ENCODE measurements at places on chromosomes 13 and 19.

GRCh38 chr19:56177564-56178243 lies 1.9 kb downstream of the GALP start:
- DNase-seq = no peak

GRCh38 chr13:47120282-47120681 lies 223.4 kb upstream of the HTR2A start:
- DNase-seq = no peak

DNA sequence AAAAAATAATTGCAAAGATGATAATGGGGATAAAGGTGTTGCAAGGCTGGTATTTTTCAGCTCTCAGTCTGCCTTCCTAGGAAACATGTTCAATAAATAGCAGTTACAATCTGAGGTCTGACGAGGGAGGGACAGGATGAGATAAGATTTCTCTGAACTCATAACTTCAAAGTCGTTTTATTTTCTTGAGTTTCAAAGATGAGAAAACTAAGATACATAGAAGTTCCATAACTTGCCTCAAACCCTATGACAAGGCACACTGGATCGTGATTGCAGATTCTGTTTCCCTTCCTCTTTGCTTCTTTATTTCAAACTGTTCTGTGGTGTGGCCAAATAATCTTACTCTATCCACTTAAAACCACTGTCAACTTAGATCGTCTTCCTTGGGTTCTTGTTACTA lies 327.2 kb downstream of the GPC5 start:
- no peak for DNase-seq

GRCh38 chr13:110652764-110653163 lies 37.4 kb downstream of the NAXD start:
- DNase-seq = no peak

- DNase-seq = no peak
Observed at GRCh38 chr19:29686285-29686805, 21.1 kb downstream of the PLEKHF1 start.

GRCh38 chr13:113616281-113616906 lies 31.8 kb downstream of the TFDP1 start:
- no peak for DNase-seq

DNA sequence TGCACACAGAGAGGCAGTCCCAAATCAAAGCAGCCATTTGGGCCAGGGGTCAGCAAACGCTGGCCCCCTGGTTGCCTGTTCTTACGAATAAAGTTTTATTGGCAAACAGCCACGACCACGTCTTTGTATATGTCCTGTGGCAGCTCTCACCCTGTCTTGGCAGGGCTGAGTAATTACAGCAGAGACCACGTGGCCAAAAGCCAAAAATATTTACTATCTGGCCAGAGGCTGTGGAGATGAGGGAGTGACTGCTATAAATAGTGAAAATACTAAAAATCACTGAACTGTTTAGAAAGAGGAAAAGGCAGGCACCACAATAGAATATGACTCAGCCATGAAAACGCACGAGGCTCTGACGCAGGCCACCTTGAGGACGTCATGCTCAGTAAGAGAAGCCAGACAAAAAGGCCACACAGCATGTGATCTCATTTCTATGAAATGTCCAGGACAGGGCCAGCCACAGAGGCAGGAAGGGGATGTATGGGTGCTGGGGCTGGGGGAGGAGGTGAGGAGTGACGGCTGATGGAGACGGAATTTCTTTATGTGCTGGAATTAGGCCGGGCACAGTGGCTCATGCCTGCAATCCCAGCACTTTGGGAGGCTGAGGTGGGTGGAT lies 29.4 kb downstream of the SMIM24 start:
- no peak for DNase-seq

- DNase-seq = no peak
Observed at GRCh38 chr19:5246554-5247155, 94.0 kb downstream of the PTPRS start.

GRCh38 chr19:31275068-31275334 lies 74.2 kb downstream of the TSHZ3 start:
- no peak for DNase-seq

GRCh38 chr19:30780032-30780431 lies 407.8 kb downstream of the ZNF536 start:
- DNase-seq = no peak

- no peak for DNase-seq
Observed at GRCh38 chr19:7000333-7000732, 20.9 kb downstream of the MBD3L2B start.

DNA sequence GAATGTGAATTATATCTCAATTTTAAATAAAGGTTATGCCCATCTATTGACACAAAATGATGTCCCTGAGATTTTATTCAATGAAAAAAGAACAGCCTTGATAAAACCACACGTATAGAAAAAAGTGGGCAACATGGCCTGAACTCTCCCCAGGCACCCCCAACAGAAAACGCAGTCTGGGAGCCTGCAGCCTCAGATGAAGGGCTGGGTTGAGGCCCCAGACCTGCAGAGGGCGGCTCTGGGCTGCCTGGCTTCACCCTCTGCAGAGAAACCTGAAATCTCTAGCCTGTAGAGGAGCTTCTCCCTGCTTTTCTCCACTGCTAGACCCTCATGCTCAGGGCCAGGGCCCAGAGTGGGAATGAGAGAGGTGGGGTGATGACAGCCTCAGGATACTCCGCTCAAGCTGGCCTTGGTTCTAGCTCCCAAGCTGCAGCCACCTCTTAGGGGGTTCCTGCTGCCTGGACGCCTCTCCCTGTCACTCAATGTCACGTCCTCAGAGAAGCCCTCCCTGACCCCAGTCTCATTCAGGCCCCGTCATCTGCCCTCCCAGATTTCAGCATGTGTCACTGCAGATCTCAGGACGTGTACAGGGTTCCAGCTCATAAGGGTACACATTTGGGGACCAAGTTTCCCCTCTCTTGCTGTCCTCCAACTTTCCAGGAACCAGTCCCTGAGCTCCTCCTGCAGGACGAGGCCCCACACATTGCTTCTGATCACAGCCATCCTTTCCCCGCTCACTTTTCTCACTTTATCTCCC lies 1.8 kb downstream of the MBD3 start:
- no peak for DNase-seq

DNA sequence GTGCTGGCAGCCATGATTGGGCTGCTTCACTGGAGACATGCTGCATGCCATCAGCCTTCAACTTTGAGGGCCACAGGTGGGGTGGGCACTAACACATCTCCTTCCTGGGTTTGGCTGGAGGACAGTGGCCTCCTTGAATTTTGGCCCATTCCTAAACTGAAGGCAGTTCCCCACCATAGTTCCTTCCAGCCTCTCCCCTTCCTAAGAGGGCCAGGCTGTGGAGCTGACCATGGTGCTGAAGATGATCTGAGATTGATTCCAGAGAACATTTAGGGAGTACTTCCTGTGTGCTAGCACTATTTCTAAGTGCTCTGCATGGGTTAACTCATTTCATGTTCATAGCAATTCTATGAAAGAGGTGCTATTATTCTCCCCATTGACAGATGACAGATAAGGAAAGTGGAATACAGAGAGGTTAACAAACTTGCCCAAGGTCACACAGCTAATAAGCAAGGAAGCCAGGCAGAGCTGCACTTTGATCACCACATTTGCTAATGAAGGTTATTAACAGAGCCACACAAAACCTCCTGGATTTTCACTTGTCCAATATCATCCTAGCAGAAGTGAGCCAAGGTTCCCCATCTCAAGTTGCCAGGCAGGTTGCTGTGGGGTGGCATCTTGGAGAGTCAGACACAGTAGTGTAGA lies 175.3 kb downstream of the ZIC5 start:
- DNase-seq = no peak

DNA sequence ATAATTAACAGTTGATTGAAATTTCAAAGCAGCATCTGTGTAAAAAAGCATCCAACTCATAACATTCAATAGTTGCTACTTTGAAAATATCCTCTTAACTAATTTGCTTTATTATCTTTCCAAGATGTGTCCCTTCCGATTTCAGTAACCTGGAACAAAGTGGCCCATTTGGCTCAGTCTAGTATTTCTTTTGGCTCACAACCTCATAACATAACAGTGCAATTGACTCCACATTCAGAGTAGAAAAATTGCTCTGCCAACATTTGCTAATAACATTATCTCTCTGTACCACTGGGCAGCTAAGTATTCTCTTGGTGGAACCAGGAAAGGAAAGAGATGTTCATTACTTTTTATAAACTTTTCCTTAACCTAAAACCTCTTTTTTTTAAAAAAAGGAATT lies 571.1 kb upstream of the ARGLU1 start:
- no peak for DNase-seq

GRCh38 chr13:53749306-53749705 lies 720.7 kb downstream of the OLFM4 start:
- DNase-seq = no peak

DNA sequence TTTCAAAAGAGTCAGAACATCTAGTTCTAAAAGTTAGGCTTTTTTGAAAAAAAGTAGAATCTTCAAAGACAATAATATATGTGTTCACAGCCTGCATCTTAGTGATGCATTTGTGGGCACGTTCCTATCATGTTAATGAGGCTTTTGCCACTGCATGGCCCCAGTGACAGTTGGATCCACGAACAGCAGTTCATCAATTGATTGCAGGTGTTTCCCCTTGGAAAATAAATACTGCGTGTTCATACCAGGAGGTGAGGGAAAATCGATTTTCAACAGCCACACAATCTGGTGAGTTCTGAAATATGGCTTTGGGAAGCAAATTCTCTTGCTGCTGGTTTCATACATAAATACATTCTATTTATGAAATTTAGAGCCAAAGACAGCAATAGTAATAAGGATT lies 343.8 kb upstream of the SLC10A2 start:
- DNase-seq = no peak

- DNase-seq = no peak
Observed at GRCh38 chr13:37632294-37632693, 33.7 kb upstream of the POSTN start.

DNA sequence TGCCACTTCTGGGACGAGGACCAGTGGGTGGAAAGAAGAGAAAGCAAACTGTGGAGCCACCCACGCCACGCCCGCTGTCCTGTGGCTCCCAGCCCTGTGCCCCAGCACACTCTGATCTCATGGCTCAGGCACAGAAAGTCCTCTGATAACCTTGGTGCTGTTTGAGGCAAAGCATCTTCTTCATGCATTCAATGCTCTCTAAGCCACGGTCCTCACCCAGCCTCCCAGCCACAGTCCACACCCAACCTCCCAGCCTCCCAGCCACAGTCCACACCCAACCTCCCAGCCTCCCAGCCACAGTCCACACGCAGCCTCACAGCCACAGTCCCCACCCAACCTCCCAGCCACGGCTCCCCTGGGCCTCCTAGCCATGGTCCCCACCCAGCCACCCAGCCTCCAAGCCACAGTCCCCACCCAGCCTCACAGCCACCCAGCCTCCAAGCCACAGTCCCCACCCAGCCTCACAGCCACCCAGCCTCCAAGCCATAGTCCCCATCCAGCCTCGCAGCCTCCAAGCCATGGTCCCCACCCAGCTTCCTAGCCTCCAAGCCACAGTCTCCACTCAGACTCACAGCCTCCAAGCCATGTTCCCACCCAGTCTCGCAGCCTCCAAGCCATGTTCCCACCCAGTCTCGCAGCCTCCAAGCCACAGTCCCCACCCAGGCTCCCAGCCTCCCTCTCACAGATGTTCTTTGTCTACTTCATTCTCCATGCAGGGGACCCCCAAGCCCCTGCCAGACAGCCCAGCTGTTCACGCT lies 74.9 kb downstream of the SOX1 start:
- DNase-seq = no peak

DNA sequence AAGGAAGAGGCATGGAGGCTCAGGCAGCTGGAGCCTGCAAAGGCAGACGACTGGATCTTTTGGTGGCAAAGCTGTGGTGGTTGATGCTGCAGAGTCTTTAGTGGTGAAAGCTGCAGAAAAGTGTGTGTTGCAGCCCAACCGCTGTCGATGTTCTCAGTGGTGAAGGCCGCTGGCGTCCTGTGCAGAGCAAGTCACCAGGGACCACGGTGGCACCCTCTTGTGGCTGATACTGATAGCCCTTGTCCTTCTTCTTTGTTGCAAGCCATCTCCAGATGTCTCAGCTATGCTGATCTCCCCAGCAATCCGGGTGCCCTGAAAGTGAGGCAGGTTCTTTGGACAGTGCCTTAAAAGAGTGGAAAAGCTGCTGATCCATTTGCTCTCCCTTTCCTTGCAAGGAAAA lies 610.9 kb upstream of the PCDH9 start:
- DNase-seq = no peak

GRCh38 chr13:29597246-29597645 lies 1.8 kb upstream of the SLC7A1 start:
- DNase-seq = no peak

GRCh38 chr13:42680748-42681147 lies 100.6 kb upstream of the FAM216B start:
- no peak for DNase-seq

DNA sequence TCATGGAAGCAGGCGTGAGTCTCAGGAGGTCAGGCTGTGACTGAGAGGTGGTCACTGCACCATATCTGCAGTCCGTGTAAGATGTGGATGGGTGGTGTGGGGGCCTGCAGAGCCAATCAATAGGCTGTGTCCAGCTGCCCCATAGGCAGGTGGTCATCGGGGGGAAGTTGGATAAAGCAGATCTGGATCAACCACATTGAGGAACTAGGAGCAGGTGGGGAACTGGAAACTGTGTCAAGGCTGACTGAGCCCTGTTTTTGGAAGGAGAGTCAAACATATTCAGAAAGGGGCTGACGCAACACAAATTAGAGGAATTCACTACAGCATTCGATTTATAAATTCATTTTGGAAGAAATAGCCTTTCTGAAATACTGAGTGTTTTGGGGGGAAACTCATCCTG lies 15.0 kb downstream of the CLEC4M start:
- DNase-seq = no peak

DNA sequence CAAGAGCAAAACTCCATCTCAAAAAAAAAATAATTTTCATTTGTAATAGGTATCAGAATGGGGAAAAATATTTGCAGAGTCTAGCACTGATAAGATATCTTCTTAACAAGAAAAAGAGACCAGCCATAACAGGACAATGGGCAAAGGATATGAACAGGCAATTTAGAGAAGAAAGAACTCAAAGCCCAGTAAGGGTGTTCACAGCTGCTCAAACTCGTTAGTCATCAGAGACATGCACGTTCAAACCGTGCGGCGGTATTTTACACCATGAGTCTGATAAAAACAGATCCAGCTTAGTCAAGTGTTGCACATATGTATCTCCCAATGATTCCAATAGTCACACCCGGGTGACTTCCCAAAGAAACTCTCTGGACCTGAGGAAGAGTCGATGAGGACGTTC lies 13.7 kb upstream of the NCCRP1 start:
- DNase-seq = no peak

DNA sequence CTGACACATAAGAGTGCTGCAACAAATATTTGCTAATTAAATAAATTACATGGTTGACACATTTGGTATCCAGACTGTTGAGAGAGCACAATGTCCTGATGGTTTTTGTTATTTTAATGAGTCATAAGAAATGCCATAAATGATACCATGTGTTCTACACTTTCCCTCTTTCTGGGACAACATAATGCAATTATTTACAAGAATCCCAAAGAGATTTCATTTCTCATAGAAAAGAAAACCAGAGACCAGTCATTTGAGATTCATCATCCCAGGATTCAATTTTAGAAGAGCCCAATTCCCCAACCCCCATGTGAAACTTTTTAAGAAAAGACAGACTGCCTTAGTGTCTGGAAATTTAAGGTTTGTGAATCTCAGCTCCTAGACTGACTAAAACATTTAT lies 399.6 kb downstream of the DCT start:
- no peak for DNase-seq

GRCh38 chr13:84661718-84662117 lies 779.4 kb upstream of the SLITRK1 start:
- no peak for DNase-seq

GRCh38 chr19:46489445-46490272 lies 6.0 kb downstream of the PNMA8B start:
- DNase-seq = no peak

Data from NCI-H187 treated with DMSO at 0.1 percent for 48 hours (cell line).